Ascending aorta (tissue), 2 donors: ENCODE measurements at places on chromosomes 13 and 19.
A peak's percentile ranks its signal among the peaks of the same experiment; 100 is the strongest.

GRCh38 chr19:498511-498891, 2.2 kb downstream of the MADCAM1 start:
- no peaks in the 10 kb centered on the region for H3K4me1 ChIP-seq
- H3K4me3 ChIP-seq, result no peak overlapping the region
- no peaks in the 10 kb centered on the region for H3K36me3 ChIP-seq

DNA sequence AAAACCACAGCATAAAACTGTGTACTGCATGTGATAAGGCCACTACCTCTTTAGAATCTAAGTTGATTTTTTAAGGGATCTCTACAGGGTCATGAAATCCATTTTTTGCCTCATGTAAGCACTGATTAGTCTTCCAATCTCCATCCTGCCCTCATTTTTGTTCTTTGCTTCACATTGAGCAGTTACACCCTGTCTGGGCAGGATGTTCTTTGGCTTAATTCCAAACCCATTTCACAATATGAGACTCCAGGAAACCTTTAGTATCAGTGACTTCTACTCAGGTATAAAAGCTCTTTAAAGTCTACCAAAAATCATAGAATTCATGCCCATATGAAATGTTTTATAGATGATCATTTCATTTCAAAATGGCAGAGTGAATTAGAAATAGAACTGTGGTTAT, 592.6 kb downstream of the TBC1D4 start:
- H3K4me3 ChIP-seq, result no peak overlapping the region
- H3K36me3 ChIP-seq, result no peaks in the 10 kb centered on the region
- no peak for DNase-seq
- H3K4me1 ChIP-seq, result no peaks in the 10 kb centered on the region

- H3K36me3 ChIP-seq, result no peaks in the 10 kb centered on the region
- H3K4me1 ChIP-seq, result no peaks in the 10 kb centered on the region
- DNase-seq, result no peak
- no peak overlapping the region for H3K4me3 ChIP-seq
- H3K27ac ChIP-seq, result no peak overlapping the region
Measured at GRCh38 chr13:34671137-34671536, 270.9 kb upstream of the NBEA start.

GRCh38 chr19:48685583-48685982, 10.2 kb upstream of the FUT2 start:
- no peaks in the 10 kb centered on the region for H3K4me1 ChIP-seq
- no peaks in the 10 kb centered on the region for H3K36me3 ChIP-seq
- no peak overlapping the region for H3K27ac ChIP-seq

- H3K4me1 ChIP-seq, result peaks cover 3% of the 10 kb centered on the region
- H3K27me3 ChIP-seq, result no peaks in the 10 kb centered on the region
- peak overlapping the region; percentile 70 for H3K4me3 ChIP-seq
- no peak for DNase-seq
Measured at GRCh38 chr19:44024900-44025216, 321 bp upstream of the ZNF222 start.

GRCh38 chr13:26378116-26378515, 124.2 kb downstream of the CDK8 start:
- no peak for DNase-seq
- H3K4me3 ChIP-seq, result no peak overlapping the region
- H3K36me3 ChIP-seq, result no peaks in the 10 kb centered on the region
- H3K27me3 ChIP-seq, result no peaks in the 10 kb centered on the region
- H3K27ac ChIP-seq, result no peak overlapping the region

DNA sequence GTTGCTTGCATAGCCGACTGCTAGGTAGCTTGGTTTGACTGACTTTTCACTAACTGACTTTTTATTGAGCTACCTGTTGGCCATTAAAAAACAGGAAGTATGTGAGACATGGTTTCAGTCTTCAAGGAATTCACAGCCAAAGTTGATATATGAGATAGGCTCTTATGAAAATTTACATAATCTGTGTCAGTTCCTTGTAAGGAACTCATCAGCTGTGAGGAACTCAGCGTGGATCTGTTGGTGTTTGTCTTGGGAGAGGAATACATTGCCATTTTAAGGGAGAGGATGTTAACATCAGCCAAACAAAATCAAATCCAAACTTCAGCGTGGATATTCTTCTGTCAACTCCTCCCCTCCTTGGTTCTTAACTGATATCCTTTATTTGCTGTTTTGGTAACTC, 2.0 kb downstream of the RNF113B start:
- no peak for DNase-seq
- no peaks in the 10 kb centered on the region for H3K36me3 ChIP-seq
- no peak overlapping the region for H3K4me3 ChIP-seq
- no peaks in the 10 kb centered on the region for H3K27me3 ChIP-seq
- peaks cover 3% of the 10 kb centered on the region for H3K4me1 ChIP-seq

DNA sequence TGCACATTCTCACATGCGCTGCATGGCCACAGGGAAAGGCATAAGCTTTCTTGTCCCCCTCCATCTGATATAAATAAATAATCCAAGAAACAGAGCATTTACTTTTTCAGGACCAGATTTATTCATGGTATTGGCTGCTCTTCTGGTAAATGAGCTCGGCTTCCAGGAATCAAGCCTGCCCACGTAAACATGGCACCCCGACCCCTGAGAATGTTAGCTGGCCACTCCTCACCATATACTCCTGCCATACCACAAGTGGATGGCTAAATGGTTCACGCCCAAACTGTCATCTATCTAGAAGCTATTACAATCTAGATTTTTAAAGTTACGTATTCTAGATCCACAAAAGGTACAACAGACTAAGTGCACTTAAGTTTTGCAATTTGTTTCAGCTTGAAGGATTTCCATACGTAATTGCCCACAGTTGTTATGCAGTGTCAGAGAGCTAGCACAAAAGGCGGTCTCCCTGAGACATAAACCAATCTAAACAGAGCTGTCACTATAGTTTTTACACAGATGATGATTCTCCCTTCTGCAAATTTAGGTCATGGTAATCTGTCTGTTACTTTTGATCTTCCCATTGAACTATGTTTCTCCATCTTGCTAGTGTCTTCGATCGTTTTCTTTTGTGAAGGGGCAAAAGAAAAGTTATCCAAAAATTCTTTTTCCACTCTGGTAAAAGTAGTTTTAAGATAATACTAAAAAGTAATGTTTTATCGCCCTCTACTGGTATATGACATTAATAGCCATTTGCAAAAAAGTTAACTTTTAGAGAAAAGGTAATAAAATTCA, 16.2 kb upstream of the FOXO1 start:
- no peak for DNase-seq
- H3K36me3 ChIP-seq, result no peaks in the 10 kb centered on the region
- no peak overlapping the region for H3K4me3 ChIP-seq
